ENCODE measurements at places on chromosomes 5 and 9.

- DNase-seq, result no peak
Measured at GRCh38 chr9:105679257-105680022, 14.9 kb upstream of the TMEM38B start.

DNA sequence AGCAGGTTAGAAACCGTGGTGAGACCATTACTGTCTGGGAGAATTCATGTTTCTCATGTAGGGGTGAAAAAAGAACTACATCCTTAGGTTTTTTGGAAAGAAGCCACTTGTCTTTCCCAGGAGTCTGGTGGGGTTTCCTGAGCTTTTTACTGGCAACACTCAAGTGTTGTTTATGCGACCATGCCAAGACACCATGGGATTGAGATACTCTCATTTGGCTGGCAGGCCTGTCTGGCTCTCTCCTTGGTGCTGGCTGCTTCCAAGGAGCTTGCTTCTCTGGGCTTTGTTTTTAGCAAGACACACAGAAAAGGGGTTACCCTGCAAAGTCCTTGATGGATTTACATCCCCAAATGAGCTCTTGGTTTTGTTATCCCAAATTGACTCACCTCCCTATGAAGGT, 80.9 kb upstream of the ISL1 start:
- DNase-seq, result no peak

GRCh38 chr5:54525692-54526091, 8.1 kb downstream of the SNX18 start:
- no peak for DNase-seq

DNA sequence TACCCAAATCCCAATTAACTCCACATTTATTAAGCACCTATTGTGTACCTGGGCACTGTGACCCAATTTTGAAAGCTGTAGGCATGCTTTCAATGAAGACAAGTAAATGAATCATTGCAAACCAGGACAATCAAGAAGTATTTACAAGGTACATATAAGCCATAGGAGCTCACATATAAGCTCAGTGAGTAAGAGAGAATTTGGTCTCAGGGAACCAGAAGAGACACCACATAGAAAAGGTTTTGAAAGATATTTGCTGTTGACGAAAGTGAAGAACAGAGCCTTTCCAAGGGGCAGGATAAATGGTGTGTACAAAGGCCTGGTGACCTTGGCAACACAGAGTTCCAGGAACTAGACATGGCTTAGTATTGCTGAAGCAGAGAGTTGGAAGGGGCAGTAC, 187.6 kb downstream of the CD180 start:
- DNase-seq, result no peak

DNA sequence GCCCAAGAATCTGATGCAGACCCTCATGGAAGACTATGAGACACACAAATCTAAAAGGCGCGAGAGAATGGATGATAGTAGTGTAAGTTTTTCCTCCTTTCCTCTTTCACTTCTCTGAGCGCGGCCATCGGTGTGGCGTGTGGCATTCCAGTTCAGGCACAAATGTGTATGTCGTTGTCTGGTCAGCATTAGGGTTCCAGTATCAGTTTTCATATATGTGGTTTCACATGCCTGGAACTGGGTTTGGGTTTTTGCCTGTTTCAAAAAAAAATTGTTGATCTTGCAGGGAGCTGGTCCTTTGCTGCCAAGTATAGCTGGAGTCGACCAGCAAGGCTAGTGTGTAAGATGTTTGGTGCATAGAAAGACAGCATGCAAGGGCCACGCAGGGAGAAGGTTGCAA, 51.5 kb downstream of the C9orf152 start:
- no peak for DNase-seq

- no peak for DNase-seq
Measured at GRCh38 chr5:169354921-169355320, 54.0 kb upstream of the SLIT3 start.

GRCh38 chr9:113528088-113528487, 64.6 kb downstream of the RGS3 start:
- peak; percentile 64 for DNase-seq

DNA sequence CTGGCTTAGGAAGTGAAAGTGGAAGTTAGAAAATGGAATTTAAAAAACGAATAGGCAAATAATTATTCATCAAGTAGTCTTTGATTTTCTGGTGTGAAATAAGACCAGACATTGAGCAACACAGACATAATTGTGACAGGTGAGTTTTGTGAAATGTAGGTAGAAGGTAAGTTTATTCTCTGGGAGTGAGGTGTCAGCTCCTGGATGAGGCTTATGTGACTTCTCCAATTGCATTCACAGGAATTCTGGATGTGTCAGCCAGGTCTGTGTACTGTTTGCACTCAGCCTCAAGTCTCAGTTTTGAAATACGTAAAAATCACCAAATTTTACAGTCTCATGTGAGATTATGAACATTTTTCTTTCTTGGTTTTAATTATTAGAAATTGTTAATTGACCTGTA, 537.6 kb downstream of the CETN3 start:
- no peak for DNase-seq

DNA sequence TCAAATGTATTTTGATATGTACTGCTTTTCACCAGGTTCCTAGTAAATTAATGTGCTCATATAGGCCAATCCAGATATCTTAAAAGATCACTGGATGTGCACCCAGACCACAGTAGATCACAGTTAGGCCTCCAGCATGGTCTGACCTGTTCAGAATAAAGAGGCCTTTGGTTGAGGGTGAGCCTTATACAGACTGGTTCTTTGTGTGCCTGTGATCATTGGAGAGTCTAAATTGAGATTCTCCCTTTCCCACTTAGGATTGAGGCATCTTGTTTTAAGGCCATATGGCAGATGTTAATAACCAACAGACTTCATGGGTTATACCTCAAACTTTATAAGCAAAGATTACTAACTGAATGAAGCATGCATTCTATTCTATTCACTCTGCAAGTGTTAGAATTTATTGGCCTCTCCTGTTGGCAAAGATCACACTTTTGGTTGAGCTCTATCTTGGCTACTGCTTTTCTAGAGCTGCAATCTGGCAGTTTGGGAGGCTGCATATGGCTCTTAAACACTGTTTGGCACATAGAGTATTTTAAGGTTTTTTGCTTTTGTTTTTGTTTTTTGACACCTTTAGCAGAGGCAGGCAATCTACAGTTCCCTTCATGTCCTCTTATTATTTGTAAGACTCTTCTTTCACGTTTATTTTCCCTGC, 8.5 kb downstream of the CHSY3 start:
- DNase-seq, result no peak

DNA sequence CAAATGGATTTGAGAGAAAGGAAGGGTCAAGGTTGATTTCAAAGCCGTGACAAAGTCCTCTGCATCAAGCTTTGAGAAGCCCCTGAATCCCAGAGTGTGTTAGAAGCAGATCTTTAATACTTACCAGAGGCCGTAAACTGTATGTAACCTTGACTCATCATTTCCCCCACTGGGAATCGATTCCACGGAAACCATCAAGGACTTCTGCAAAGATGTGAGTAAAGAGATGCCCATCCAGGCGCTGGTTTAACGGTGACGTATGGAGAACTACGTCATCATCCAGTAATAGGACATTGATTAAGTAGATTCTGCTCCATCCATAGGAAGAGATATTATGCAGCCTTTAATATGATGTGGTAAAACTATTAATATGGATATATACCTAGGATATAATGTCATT, 1.6 kb downstream of the RNF183 start:
- DNase-seq, result no peak

DNA sequence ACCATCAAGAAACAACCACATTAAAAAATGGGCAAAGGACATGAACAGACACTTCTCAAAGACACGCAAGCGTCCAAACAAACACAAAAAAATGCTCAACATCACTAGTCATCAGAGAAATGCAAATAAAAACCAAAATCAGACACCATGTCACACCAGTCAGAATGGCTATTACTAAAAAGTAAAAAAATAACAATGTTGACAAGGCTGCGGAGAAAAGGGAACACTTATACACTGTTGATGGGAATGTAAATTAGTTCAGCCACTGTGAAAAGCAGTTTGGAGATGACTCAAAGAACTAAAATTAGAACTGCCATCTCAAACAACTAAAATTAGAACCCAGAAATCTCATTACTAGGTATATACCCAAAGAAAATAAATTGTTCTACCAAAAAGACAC, 80.4 kb downstream of the CAAP1 start:
- no peak for DNase-seq

GRCh38 chr9:86700629-86701028, 246.7 kb downstream of the GAS1 start:
- no peak for DNase-seq

- DNase-seq, result no peak
Measured at GRCh38 chr5:69360442-69360841, 8.9 kb downstream of the AK6 start.

DNA sequence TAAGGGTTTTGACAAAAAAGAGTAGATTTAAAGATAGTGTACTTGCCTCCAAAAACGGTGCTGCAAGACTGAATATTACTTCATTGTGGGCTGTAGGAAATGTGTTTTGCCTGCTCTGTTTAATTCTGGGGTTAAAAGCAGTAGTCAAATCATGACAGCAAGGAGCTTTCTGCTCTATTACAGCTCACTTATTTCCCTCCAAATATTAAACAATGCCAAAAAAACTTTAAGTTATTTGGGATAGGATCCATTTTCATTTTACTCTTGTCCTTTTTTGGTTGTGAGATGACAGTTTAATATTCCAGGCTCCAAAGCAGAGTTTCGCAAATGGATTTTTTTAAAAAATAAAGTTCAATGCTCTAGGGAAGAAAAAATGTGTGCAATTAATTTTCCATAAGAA, 340.4 kb upstream of the RGMB start:
- no peak for DNase-seq

- no peak for DNase-seq
Measured at GRCh38 chr9:135994501-135995192, 33.5 kb upstream of the UBAC1 start.

- DNase-seq, result no peak
Measured at GRCh38 chr5:131272724-131273123, 8.9 kb downstream of the CDC42SE2 start.

DNA sequence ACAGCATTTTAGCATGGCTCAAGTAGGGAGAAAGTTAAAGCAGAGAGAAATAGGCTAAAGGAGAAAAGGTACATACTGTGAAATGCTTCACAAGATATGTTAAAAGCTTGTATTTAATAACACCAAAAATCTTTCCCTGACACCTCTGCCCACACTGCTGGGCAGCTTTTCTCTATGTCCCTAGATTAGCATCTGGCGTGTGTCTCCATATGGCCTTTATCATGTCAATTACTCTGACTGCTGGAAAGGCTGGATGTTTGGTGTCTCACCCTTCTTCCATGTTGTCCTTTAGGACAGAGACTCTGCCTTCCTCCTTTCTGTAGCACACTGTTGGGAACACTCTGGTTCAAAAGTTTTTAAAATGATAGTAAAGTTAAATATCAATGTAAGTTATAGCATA, 122.5 kb downstream of the OXCT1 start:
- DNase-seq, result no peak

DNA sequence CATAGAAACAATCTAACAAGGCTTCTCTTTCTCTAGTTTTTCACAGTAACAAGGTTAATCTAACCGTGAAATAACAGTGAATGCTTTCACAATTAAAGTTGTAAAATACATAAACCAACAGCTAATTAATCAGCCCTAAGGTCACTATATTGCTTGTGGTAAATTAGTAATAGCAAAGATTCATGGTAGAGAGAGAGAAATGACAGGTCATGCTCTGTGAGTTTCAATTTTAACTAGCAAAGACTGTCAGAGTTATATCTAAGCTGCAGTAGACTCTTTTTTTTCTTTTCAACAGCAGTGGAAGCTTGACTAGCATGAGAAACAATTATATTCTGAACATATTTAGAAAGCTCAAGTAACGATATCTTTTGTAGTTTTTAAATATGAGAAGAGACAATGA, 1068.0 kb downstream of the MAT2B start:
- no peak for DNase-seq

DNA sequence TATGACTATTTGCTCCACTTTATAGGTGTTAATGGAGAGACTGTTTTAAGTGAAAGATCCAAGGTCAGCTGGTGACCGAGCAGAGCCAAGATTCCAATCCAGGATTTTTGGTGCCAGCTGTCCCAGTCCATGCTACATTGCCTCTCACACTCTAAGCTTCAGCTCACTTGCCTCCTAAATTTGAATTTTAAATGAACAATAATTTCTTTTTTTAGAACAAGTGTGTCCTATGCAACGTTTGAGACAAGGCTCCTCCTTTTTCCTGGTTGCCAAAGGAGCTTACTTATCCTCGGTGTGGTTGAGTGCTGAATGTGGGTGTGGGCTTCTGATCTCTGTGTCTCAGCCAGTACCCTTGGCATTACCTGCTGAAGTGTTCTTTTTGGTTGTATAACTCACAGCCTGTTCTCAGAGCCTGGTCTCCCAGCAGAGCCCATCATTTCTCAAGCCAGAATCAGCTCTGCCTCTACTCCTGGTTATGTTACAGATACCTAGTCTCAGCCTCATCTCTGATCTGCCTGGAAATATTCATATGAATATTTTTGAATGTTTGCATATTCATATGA, 4.0 kb upstream of the PRRC1 start:
- no peak for DNase-seq

- no peak for DNase-seq
Measured at GRCh38 chr5:92678640-92679039, 902.4 kb downstream of the NR2F1-AS1 start.

GRCh38 chr5:76069061-76069735, 14.0 kb upstream of the SV2C start:
- no peak for DNase-seq

GRCh38 chr9:15220658-15221318, 86.2 kb downstream of the TTC39B start:
- no peak for DNase-seq

GRCh38 chr5:36606036-36606427, 374 bp upstream of the SLC1A3 start:
- DNase-seq, result no peak

DNA sequence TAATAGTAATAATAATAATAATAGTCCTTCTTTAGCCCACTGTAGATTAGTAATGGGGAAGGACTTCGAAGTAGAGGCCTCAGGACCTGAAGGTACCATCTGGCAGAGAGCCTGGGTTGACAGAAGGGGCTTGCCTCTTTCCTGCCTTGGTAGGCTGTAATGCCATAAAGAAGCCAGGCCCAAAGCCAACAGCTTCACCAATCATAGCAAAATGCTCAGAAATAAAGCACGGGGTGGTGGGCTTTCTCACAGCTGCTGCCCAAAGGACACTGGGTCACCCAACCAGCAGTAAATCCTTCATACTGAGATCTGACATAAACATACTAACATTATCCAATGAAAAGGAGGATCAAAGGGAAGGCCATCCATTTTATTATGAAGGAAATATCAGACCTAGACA, 70.7 kb downstream of the SUSD1 start:
- no peak for DNase-seq

- DNase-seq, result no peak
Measured at GRCh38 chr5:125301711-125302110, 555.3 kb upstream of the ZNF608 start.

DNA sequence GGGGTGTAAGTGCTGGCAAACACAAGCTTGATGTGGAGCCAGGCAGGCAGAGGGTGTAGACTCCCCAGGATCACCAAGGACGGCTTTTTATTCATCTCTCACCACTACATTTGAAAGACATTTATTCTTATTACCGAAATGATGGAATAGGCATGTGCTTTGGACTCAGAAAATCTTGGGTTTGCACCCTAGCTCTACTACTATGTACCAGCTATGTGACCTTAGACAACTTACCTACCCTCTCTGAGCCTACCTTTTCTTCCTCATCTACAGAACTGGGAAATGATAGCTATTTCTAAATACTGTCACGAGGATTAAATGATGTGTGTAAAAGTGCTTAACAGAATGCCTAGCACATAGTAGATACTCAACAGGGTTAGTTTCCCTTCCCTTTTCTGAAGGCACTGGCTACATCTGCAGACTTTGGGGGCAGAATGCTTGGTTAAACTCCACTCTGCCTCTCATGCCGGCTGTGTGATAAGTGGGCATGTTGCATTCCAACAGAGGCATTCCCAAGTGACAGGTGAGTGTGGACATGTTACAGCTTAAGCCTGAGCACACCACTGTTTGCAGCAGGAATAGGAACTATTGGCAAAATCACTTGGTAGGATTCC, 94.8 kb downstream of the SLC1A3 start:
- no peak for DNase-seq

Data from sigmoid colon (tissue), 7 donors.